Endothelial cell (in vitro differentiated cells): ENCODE measurements at places on chromosomes 7 and 10.

DNA sequence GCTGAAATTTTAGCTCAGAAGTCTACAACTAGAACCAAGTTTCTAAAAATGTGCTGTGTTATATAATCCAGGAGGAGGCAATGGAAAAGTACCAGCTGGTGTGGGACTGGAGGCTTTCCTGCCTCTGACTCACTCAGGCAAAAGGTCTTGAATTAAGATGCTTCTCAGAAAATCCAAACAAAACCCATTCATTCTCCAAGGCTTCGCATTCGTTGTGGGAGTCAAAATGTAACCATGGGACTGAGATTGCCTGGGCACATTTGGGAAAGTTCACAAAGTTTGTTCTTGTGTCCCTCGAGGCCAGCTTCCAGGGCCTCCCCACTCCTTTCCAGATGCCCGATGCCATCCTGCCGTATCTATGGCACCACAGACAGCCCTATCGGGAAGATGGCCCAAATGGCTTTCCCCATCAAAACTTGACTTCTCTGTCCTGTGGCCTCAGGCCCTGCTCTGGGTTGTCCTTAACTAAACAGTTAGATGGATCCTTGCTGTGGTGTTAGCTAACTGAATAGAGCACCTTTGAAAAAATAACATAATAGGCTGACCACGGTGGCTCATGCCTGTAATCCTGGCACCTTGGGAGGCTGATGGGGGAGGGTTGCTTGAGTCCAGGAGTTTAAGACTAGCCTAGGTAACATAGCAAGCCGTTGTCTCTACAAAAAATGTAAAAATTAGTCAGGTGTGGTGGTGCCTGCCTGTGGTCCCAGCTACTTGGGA, 180.5 kb downstream of the PFKFB3 start:
- DNase-seq: no peak

GRCh38 chr10:86349474-86349873, 17.1 kb downstream of the GRID1 start:
- DNase-seq: peak; percentile 69

- no peak for DNase-seq
Measured at GRCh38 chr7:155589001-155589980, 42.9 kb upstream of the CNPY1 start.

GRCh38 chr7:139471740-139472353, 11.6 kb downstream of the KLRG2 start:
- no peak for DNase-seq

GRCh38 chr10:78976825-78977755, 91.7 kb upstream of the ZMIZ1 start:
- DNase-seq: no peak

- DNase-seq: no peak
Measured at GRCh38 chr10:80462299-80462980, 8.3 kb downstream of the TSPAN14 start.

DNA sequence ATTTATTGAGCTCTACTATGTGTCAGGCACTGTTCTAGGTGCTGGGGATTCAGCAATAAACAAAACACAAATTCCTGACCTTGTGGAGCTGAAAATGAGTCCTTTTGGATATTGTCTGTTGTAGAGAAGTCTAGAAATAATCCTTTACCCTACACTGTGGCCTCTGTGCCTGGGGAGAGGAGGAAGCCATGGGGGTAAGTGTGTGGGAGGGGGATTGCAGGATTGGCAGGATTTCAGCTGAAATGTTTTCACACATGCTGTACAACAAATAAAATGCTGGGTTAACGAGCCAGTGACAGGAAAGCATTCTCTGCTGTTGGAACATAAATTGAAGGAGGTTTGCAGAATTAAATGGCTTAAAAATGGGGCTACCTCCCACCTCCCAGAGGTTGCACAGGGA, 189.4 kb downstream of the FANK1 start:
- no peak for DNase-seq

- DNase-seq: no peak
Measured at GRCh38 chr7:155409980-155410379, 47.9 kb upstream of the EN2 start.

GRCh38 chr10:6912424-6912823, 332.3 kb upstream of the PRKCQ start:
- DNase-seq: no peak

- no peak for DNase-seq
Measured at GRCh38 chr10:99619090-99619800, 994 bp downstream of the SLC25A28 start.

DNA sequence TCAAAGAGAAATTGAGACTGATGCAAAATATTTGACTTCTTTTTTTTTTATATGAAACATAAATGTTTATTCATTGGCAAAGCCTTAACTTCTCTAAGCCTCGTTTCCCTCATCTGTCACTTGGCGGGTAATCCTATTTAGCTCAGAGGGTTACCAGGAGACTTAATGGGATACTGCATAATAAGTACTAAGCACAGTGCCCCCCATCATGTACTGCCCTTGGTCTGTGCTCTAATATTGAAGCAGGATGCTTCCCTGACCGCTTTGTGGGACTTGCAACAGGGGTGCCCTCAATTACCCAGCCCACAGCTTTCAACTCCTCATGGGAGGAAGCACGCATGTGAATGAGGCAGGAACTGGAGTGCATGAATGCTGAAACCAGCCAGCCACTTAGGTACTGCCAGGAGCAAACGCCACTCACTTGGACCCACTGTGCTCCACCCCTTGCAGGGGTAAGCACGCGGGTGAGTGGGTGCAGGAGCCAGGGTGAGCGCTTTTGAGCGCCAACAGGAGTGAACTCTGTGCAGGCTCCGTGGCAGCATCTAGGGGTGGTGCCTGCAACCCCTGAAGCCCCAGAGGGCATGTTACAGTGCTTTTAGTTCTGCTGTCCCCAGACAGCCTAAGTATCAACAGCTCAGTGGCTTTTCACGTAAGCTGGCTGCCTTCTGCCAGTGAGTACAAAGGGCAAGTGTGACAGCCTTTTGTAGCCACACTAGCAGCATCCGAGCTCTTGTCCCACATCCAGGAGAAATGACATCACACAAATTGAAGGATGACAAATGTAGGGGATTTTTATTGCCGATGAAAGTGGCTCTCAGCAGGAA, 209.8 kb upstream of the C7orf33 start:
- DNase-seq: no peak

DNA sequence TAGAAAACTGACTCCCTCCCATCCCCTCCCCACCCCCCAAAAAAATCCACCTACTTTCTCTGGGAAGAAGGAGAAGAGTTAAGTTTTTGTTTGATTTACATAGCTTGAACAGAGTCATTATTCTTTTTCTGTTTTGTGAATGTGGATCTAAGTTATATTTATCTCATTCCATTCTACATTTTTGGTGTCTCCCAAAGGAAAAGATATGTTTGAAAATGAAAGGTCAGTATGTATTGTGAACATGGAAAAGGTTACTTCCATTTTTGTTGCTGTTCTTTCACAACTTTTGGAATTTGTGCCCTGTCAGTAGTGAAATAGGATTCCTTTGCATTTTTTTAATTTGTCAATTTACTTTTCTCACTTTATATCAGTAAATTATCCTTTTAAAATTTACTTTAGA, 547.9 kb downstream of the SUGCT start:
- no peak for DNase-seq

- peak; percentile 67 for DNase-seq
Measured at GRCh38 chr10:12902135-12902572, 99.4 kb downstream of the CCDC3 start.

- no peak for DNase-seq
Measured at GRCh38 chr7:120995654-120996053, 7.1 kb downstream of the CPED1 start.

- no peak for DNase-seq
Measured at GRCh38 chr10:88983939-88984338, 6.7 kb upstream of the FAS start.

GRCh38 chr10:77079592-77080300, 557.9 kb downstream of the KCNMA1 start:
- DNase-seq: no peak

GRCh38 chr10:132422903-132423825, 26.2 kb downstream of the PWWP2B start:
- DNase-seq: no peak

DNA sequence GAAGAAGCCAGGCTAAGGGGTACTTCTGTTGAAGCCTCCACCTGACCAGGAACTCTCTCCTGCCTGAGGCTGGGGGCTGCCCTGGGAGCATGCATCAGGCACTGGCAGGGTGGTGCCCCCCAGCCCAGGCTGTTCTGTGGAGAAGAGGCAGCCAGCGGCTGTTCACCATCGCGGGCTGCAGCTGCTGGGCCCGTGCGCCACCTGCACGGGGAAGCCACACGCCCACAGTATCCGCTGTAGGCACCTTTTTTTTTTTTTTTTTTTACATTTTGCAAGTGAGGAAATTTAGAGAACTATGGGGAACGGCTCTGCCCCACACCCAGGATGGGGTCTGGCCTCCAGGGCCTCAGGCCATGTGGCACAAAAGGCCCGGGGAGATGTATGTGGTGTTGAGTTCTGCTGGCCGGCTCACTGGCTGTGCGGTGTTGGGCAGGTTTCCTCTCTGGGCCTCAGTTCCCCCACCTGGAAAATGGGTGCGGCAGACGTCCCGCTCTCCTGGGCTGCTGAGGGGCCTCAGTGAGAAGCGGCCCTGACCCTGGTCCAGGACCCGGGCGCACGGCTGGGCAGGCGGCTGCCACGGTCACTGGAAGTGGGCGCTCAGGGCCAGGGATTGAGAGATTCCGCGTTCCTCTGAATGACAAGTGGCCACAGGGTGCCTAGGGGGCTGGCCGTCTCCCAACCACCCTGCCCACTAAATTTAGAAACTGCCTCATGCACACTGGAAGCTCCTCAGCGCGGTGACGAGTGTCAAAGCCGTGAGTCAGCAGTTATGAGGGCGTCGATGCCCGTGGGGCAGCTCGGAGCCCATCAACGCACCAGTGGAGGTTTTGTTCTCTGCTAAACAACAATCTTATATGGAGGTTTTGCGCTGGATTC, 8.8 kb upstream of the INTS1 start:
- DNase-seq: no peak

GRCh38 chr10:1404323-1405260, 332.7 kb downstream of the ADARB2 start:
- no peak for DNase-seq

DNA sequence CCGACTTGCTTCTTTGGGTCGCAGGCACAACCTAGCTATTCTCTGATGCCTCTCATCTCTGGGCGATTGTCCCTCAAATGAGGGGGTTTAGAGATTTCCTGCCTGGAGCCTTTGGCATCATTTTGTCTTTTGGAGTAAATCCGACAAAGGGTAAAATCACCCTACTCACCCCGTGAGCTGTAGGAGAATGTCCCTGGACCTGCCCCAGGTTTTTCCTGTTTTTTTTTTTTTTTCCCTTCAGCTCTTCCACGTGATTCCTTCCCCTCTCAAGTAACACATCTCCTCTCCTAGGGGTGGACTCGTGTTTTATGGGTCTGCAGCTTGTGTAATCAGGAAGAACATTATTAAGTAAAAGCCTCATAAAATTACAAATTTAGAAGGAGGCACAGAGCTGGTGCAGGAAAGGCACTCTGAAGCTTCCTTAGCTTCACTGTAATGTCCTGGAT, 128.4 kb upstream of the ZNF746 start:
- DNase-seq: no peak

- DNase-seq: no peak
Measured at GRCh38 chr10:97564776-97565175, 7.8 kb upstream of the ANKRD2 start.

DNA sequence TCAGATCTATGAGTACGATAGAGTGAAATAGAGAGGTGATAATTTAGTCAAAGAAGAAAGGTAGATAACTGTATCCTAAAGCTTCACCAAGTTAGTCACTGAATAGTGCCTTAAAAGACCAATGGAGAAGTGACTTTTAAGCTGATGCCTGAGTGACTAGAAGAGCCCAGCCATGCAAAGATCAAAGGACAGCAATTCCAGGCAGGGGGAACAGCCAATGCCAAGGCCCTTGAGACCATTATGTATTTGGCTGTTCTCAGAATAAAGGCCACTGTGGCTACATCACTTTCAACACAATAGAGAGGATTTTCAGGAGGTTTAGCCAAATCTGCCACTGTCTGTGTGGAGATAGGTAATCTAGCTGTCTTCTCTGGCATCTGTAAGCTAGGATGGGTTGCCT, 17.8 kb downstream of the HDAC9 start:
- no peak for DNase-seq

DNA sequence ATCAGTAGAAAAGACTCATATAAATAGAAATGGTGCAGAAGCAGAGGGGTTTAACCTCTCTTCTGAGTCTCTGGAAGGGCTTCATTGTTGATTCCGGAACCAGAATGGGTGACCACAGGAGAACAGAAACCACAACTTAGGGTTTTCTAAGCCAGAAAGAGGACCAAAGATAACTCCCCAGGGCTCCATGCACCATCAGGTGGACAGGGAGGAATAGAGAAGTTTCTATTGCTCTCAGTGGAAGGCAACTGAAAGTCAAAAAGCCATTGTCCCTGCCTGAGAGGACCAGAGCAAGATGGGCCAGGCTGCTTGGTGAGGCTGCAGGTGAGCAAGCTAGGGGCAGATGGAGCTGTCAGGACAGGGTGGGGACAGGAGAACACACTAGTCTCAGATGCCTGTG, 14.6 kb upstream of the NPS start:
- no peak for DNase-seq

- DNase-seq: no peak
Measured at GRCh38 chr10:1651270-1651966, 85.9 kb downstream of the ADARB2 start.

GRCh38 chr7:7895004-7895650, 73.5 kb upstream of the GLCCI1 start:
- DNase-seq: no peak

DNA sequence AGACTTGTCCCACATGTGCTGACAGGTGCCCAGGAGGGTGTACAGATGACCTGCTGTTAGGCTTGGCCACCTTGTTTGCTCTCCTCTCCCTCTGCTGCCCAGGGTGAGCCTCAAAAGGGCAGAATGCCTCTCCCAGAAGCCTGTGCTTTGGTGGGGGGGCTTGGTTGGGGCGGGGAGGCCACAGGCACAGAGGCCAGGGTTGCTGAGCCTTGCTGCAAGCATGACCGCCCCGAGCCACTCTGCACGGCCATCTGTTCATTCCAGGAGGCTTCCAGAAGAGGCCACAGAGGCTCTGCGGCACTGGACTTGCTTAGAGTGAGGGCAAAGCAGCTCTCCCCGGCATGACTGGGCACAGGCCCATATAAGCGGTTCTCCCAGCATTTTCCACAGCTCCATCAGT, 190.8 kb downstream of the GLRX3 start:
- no peak for DNase-seq
